Fibroblast of upper back skin (primary cell): ENCODE measurements at places on chromosomes 3 and 15.
A peak's percentile ranks its signal among the peaks of the same experiment; 100 is the strongest.

GRCh38 chr15:41347236-41347635 is 14.6 kb downstream of the NUSAP1 start:
- DNase-seq = no peak

DNA sequence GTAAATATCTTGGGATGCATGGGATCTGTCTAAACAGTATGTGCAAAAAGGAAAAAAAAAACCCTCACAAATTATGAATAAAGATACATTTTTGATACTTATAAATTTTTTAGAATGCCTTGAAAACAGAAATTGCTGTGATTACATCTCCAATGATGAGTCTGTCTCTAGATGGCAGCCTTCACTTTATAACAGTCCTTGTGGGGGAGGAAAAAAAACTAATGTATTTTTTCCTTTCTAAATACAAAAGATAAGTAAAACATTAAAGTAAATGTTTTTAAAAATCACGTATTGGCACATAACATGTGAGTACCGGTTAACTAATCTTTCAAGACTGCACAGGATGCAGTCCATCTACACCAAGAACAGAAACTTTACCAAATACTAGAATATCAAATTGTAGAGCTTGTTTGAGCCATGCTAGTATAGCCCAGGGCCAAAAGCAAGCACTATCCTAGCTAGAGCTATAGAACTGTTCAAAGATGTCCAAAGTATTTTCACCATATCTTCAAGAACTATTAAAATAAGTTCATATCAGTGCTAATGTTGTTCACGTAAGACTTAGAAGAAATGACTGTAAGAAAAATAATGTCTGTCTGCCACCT is 206.4 kb downstream of the STAG1 start:
- peak; percentile 17 for DNase-seq

DNA sequence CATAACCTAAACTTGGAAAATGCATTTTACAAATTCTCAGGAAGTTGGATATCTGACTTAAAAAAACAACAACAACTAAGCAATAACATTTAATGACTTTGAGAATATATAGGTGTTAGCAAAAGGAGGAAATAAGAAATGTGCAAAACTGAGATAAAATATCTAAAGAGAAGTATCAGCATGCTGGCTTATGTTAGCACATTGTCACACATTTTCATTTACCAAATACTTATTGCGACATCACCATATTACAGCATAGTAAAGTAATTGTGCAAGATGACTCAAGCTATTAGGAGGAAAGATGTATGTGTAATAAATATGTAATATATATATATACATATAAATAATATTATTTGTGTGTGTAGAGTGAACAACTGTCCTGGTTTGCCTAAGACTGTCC is 9.2 kb downstream of the PTX3 start:
- DNase-seq = peak; percentile 66

DNA sequence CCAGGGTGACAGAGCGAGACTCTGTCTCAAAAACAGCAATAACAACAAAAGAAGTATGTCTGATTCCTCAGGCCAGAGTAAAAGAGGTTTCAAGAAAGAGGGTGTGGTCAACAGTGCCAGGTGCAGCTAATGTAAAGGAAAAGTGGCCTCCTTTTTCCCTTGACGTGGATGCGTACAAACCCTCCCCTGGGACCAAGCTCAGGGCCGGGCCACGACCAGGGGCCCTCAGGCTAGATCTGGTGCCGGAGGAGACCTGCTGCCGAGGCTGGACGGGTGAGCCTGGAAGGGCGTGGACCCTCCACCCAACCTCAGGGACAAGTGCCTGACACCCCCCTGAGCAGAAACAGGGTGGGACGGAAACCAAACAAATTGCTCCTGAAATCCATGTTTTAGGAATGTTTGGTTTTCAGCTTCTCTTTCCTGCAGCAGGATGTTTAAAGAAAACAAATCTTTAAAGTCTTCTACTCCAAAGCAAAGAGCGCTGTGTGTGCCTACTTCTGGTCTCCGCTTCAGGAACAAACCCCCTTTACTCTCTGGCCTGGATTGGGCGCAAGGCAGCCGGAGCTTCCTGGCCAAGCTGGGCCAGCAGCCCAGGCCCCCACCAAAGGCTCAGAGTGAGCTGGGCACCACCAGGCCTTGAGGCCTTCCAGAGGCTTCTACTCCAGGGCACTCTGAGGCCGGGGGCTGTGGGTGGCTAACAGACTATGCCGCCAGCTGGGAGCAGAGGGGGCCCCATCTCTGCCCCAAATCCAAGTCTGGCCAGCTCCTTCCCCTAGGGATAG is 21.4 kb downstream of the ZDHHC19 start:
- no peak for DNase-seq

- DNase-seq = no peak
Measured at GRCh38 chr3:154885418-154885817, 194.7 kb upstream of the MME start.

GRCh38 chr3:17686613-17687012 is 55.8 kb downstream of the TBC1D5 start:
- peak; percentile 16 for DNase-seq

DNA sequence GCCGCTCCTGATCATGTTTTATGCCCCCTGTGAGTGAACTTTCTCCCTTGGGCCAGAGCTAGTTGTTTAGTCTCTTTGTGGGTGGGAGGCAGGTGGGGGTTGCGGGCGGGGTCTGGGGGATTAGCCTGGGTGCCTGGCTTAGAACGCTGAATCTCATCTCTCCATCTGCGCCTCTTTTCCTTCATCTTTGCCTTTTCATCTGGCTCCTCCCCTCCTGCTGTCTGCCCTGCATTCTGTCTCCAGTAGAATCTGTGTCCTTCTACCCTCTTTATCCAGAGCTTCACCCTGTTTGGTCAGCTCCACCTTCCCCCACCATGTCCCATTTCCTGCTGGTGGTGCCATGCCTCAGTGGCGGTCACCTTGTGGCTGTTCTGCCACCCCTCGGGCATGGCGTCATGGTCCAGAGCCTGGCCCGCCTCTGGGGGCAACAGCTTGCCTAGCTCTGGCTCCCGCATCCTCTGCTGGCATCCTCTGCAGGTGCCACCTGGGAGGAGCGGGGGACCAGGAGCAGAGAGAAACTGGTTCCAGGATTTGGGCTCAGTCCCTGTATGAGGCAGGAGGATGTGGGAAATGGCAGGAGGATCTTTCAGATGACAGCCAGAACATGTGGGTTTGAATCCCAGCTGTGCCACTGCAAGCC is 44.3 kb downstream of the PDIA5 start:
- no peak for DNase-seq

- DNase-seq = no peak
Measured at GRCh38 chr15:69590201-69590710, 137.6 kb downstream of the RPLP1 start.

DNA sequence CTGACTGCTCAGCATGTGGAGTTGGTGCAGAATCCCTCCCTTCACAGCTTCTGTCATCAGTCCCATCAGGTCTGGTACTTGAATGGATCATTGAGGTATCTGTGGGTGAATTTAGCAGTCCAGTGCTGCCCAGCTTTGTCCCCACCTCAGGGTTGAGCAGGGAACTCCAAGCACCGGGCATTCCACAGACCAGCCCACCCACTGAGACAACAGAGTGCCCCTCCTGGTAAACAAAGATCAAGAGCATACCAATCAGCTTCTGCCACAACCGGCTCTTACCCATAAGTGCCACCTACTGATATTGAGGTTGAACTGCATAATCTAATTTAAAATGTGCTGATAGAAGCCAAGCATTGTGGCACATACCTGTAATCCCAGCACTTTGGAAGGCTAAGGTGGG is 57.1 kb upstream of the FXR1 start:
- no peak for DNase-seq

GRCh38 chr15:60683156-60683555 is 204.2 kb upstream of the ICE2 start:
- DNase-seq = peak; percentile 10

GRCh38 chr15:85711580-85712192 is 83.0 kb downstream of the KLHL25 start:
- DNase-seq = no peak

- DNase-seq = no peak
Measured at GRCh38 chr15:47857776-47858167, 140.5 kb downstream of the SEMA6D start.

DNA sequence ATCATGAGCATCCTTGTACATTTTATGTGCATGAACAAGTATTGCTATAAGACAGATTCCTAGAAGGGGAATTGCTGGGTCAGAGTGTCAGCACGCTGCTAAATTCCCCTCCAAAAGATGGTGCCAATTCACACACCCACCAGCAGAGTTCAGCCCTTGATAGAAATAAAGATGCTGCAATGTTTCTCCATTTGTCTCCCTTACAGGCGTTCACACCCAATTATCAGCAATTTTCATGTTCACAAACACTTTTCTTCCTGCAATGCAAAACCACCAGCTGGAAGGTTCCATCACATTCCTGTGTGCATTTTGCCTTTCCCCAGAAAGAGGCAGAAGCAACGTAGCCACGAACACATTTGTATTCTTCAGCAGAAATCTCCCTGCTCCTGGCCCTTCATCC is 3.3 kb upstream of the TAMM41 start:
- DNase-seq = no peak

GRCh38 chr3:58835086-58835485 is 168.5 kb upstream of the FAM3D start:
- DNase-seq = peak; percentile 71

GRCh38 chr3:56836276-56837163 is 34.8 kb upstream of the ARHGEF3 start:
- DNase-seq = no peak

DNA sequence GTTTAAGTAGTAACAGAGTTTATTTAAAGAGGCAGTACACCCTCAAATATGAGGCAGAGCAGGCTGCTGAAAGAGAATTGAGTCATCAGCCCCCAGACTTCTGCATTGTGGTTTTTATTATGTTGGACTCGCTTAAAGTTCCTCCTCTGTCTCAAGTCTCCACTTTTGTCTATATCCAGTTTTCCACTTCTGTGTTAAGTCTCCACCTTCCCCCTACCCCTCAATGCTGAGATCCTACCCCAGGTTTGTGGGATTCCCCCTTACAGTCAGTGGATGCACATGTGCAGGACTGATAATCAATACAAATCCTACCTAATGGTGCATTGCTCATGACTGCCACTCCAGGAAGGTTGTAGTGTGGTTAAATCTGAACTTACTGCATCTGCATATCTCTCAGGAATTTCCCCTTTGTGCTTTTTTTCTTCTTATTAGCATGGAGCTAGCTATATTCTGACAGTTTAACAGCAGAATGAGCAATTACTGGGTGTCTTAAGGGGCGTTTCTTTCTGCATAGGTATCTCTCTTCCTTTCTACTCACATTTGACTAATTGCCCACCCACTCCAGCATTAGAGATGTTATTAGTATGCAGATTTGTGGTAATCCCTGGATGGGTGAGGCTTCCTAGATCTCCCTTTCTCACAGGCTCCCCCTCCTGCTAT is 11.9 kb upstream of the CD200R1L start:
- peak; percentile 27 for DNase-seq

GRCh38 chr15:51971032-51971374 is 575 bp downstream of the LEO1 start:
- no peak for DNase-seq

- no peak for DNase-seq
Measured at GRCh38 chr3:42070524-42070923, 20.6 kb upstream of the TRAK1 start.

DNA sequence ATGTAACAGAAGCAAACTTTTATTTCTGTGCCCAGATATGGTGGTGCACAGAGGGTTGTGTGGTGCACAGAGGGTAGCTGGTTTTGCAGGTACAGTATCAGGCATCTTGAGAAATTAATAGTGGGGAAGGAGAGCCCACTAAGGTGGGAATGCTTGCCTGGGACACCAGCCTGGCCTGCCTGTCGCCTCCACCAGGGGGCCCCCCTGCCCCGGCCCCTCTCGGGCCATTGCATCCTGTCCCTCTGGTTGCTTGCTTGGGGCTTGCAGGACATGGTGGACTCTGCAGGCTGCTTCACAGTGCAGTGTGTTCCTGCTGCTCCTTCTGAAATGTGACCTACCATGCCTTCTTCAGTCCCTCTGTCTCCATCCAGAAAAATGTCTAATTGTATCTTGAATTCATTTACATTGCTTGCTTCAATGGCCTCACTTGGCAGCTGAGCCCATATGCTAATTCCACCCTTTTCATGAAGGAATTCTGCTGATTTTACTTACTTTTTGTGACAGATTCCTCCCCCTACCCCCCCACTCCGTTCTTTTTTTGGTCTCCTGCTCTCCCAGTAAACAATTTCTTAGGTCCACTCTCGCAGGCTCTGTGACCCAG is 73.6 kb downstream of the EEFSEC start:
- peak; percentile 25 for DNase-seq

- no peak for DNase-seq
Measured at GRCh38 chr3:126988451-126989021, 5.6 kb downstream of the PLXNA1 start.

DNA sequence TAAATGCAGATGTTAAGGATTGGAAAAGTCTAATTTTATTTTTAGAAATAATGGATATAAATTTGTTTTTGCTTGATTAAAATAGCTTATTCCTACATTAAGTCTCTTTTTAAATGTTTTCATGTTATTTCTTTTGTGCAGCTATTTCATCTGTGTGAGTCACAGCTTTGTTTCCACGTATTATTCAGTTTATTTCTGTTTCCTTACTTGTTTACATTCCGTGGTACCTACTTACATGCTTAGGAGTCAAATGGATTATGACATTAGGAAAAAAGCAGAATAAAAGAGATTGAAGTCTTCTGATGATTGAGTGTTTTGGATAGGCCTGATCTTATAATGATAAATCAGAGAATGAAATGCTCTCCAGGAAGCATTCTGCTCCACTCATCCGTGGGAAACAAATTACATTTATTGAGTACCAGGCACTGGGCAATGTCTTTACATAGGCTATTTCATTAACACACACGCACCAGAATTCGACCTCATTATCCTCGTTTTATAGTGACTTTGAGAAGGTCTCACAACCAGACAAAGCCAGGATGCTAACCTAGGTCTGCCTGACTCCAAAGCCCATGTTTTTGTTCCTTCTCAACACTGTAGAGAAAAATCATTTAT is 38.1 kb upstream of the RASA2 start:
- DNase-seq = no peak

GRCh38 chr3:103085465-103085864 is 650.6 kb downstream of the ZPLD1 start:
- DNase-seq = peak; percentile 1

- no peak for DNase-seq
Measured at GRCh38 chr3:94098452-94098851, 35.6 kb downstream of the NSUN3 start.

DNA sequence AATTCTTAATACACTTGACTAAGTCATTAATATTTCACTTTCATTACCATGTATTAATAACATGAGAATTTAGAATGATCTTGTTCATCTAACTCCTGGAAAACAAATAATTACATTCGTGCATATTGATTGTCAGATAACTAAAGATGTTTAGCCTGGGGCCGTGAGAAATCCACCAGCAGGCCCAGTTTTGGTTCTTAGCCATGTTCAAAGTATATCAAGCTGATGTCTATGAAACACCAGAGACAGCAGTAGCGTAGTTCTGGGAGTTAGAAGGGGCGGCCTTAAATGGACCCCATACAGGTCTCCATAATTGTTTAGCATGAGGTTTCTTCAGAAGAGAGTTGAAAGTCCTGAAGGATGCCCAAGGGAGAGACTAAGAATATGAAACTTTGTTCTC is 103.6 kb upstream of the DPH6 start:
- DNase-seq = no peak

- DNase-seq = no peak
Measured at GRCh38 chr3:130835483-130835882, 58.4 kb upstream of the ATP2C1 start.

GRCh38 chr15:86964271-86964670 is 884.6 kb downstream of the AGBL1 start:
- no peak for DNase-seq
